ENCODE measurements at places on chromosomes 5 and 9.

DNA sequence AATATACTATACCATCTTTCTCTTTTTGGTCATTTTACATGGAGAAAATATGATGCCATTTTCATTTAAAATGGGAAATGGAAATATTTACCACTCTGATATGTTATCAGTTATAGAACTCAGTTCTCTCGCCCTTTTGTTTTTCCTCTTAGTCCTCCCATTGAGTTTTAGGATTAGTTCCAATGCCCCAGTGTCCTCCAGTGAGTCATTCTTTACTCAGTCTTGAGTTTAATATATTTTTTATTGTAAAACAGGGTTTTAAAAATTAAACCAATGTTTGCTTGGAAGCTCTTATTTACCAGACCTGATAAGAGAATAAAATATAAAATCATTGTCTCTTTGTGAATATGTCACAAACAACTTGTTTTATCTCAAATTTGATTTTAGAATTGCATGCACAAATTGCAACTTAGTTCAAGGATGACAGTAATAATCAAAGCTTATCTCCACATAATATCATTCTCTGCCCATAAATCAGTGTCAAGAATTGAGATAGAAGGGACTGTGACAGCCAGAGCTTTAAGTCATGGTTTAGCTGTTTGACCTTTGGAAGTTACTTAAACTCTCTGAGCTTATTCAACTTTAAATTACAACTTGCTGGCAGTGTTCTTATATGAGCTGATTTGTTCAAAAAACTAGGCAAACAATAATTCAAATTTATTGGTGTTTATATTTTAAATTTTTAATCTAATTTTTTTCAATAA, 166.4 kb downstream of the PAM start:
- no peak for DNase-seq

DNA sequence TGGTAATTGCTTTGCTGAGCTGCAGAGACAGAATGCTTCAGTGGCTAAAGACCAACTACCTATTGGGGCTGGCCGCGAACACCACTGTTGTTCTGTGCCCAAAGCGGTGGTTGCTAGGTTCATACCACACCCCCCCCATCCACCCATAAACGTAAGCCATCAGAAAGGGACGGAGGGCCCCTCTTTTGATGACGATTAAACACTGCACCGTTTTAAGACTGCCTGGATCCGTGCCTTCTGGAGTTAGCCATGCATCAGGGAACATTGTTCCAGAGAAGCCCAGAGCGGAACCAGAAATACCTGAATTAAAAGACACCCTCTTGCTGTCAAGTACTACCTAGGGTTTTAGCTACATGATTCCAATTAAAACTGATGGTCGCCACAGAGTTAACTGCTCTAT, 369.1 kb upstream of the DAP start:
- no peak for DNase-seq

- DNase-seq = no peak
Observed at GRCh38 chr9:4592886-4593285, 69.2 kb upstream of the PLPP6 start.

GRCh38 chr5:172274951-172275753, 8.4 kb downstream of the UBTD2 start:
- no peak for DNase-seq

DNA sequence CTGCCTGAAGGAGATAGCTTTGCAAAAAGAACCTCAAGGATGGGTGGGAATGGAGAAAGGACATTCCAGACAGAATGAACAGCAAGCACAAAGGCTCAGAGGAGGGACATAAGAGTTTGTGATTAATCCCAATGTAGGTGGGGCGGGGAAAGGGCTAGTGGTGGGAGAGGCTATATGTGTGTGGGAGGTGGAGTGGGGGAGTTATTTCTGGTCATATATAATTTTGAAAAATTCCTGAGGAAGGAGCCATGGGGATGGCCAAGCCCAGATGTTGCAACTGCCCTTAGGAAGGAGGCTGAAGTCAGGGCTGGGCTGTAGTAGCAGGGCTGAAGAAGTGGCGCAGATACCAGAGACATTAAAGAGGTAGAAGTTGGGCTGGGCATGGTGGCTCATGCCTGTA, 13.4 kb upstream of the CCL27 start:
- DNase-seq = no peak
